Stromal cell of bone marrow (primary cell): ENCODE measurements at places on chromosomes 12 and 14.
A peak's percentile ranks its signal among the peaks of the same experiment; 100 is the strongest.

- DNase-seq = no peak
Observed at GRCh38 chr14:25122843-25123242, 72.9 kb upstream of the STXBP6 start.

DNA sequence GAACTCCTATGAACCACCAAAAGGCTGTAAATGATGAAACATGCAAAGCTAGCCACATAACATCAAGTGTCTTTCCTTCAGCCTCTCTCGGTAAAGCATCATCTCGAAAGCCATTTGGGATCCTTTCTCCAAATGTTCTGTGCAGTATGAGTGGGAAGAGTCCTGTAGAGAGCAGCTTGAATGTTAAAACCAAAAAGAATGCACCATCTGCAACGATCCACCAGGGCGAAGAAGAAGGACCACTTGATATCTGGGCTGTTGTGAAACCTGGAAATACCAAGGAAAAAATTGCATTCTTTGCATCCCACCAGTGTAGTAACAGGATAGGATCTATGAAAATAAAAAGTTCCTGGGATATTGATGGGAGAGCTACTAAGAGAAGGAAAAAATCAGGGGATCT lies 61.2 kb downstream of the ATG14 start:
- no peak for DNase-seq

DNA sequence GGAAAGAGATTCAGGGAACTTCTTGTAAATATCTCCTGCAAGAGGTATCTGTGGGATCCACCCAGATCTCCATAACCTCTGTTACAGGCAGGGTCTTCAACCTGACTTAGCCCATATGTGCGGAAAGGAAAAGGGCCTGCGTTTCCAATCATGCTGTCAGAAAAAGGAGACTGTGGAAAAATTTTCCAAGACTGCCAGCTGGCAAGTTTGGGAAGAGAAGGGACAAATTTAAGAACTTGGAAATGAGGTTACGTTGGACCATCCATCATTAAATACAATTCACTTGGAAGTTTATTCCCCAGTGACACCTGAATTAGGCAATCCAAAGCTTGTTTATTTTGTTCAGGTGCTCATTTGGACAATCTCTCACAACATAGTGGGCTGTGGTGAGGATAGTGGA lies 13.9 kb downstream of the PTHLH start:
- DNase-seq = no peak

DNA sequence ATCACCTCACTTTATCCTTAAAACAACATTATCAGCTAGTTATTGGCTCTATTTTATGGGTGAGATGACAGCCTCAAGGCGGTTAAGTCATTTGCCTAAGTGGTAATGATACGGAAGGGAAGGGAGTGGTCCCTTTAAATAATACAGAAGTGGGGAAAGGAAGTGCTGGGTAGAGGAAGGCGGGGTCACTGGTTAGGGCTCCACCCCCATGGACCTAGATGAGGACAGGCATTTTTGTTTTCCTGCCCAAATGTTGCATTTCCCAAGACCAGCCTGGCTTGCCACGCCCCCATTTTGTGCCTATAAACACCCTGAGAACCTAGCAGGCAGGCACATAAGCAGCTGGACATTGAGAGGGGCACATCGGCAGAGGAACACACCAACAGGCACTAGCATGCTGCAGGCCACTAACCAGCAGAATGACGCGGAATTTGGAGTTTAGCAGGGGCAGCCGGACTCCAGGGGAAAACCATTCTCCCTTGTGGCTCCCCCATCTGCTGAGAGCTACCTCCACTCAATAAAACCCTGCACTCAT lies 100.9 kb downstream of the EPS8 start:
- DNase-seq = no peak

- DNase-seq = no peak
Observed at GRCh38 chr12:76859611-76860010, 19.2 kb downstream of the CSRP2 start.

- no peak for DNase-seq
Observed at GRCh38 chr14:71618047-71618446, 314.2 kb upstream of the RGS6 start.

GRCh38 chr12:89884952-89885351 lies 176.3 kb upstream of the ATP2B1 start:
- DNase-seq = no peak

DNA sequence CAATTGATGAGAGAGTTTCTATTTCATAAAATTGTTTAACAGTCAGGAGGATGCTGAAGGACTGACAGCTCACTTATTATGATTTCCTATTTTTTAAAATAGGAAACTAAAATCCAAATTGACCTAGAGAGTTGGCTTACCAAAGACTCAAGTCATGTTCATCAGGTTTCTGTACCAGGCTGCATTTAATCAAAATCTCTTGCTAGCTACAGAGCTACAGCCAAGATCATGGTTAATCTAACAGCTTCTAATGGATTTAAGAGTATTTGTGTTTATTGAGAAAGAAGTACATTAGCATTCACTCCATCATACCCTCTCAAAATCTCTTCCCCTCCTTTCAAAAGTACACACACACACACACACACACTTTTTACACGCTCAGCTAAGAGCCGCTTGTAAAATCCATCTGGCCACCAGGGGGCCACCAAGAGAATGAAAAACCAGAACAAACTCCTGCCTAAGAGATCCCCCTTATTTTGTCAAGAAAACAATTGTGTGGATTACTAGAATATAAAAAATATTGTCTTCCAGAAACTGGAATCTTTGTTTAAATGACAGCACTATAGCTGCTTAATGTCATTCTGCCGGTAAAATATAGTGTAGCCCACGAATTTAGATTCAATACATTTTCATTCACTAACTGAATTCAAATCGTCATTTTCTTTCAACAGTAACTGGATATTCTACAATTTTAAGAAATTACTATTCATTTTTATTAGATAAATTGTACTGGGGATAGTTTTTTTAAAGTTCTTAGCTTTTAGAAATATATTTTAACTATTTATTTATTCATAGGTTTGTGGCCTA lies 334.0 kb downstream of the BTG1 start:
- DNase-seq = peak; percentile 48
